GM04504 (cell line): ENCODE measurements at places on chromosomes 6 and 20.
A peak's percentile ranks its signal among the peaks of the same experiment; 100 is the strongest.

DNA sequence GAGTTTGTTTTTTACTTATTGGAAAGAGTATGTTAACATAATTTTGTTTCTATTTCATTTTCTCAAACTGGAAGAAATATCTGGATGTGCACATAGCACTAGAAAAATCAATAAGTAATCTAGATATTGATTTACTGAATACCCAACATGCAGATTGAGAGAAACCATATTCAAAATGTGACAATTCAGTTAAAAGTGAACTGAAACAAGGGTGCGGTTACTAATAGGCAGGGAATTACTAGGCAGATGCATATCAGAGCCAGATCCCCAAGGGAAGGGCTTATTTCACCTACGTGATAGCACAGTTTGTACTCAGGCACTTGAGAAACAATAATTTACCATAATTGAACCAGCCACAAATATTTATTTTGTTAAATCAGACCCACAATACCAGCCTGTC, 493.1 kb upstream of the FLRT3 start:
- no peak for DNase-seq

DNA sequence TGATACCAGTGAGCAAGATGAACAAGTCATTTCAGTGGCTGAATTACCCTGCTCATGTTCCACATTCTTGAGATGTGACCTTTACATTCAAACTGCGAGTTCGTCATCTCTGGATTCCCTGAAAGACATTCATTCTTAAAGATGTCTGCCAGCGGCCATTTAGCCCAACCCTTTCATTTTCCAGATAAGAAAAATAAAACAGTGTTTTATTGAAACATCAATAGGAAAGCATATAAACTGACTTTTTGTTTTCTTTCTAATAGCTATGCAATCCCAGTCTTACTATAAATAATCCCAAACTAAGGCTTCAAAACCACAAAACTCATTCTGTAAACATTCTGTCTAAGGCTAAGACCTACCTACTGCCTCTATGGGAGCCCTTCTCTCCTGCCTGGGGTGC, 134.0 kb downstream of the SAMD5 start:
- no peak for DNase-seq

- DNase-seq = no peak
These were observed 628.0 kb upstream of the ID4 start for GRCh38 chr6:19209202-19209601.

- no peak for DNase-seq
These were observed 39.2 kb downstream of the CDH4 start for GRCh38 chr20:61291166-61291829.

GRCh38 chr6:20708367-20709124, 174.3 kb downstream of the CDKAL1 start:
- DNase-seq = no peak

DNA sequence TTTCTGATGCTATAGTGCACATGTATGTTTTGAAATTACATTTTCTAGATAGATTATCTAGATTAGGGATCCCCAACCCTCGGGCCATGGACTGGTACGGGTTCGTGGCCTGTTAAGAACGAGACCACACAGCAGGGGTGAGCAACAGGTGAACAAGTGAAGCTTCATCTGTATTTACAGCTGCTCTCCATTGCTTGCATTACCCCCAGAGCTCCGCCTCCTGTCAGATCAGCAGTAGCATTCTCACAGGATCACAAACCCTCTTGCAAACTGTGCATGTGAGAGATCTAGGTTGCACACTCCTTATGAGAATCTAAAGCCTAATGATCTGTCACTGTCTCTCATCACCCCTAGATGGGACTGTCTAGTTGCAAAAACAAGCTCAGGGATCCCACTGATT, 10.4 kb downstream of the CEP57L1 start:
- DNase-seq = no peak

- no peak for DNase-seq
These were observed 609 bp downstream of the L3MBTL1 start for GRCh38 chr20:43508106-43508505.

DNA sequence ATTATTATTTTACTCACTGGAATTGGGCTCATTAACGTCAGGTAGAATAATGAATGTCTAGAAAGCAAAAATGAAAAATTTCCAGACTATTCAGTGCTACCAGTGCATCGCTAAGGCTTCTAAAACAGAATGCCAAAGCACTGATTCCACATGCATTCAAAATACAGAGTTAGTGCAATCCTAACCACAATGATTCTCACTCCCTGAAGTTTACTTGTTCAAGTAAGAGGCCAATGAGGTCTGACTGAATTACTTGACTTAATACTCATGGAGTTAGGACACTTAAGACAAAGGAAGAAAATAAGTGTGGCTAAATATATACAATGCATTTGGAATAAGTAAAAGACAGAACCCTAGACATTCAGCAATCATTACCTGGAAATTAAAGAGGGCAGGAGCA, 220.5 kb downstream of the PKHD1 start:
- DNase-seq = no peak

- no peak for DNase-seq
These were observed 78.2 kb upstream of the PTPRK start for GRCh38 chr6:128598571-128598970.

- no peak for DNase-seq
These were observed 42.7 kb upstream of the EZR start for GRCh38 chr6:158861686-158862381.

- DNase-seq = no peak
These were observed 1323.8 kb upstream of the EYS start for GRCh38 chr6:67030861-67031260.

- no peak for DNase-seq
These were observed 54.3 kb downstream of the UBR2 start for GRCh38 chr6:42618105-42618504.

DNA sequence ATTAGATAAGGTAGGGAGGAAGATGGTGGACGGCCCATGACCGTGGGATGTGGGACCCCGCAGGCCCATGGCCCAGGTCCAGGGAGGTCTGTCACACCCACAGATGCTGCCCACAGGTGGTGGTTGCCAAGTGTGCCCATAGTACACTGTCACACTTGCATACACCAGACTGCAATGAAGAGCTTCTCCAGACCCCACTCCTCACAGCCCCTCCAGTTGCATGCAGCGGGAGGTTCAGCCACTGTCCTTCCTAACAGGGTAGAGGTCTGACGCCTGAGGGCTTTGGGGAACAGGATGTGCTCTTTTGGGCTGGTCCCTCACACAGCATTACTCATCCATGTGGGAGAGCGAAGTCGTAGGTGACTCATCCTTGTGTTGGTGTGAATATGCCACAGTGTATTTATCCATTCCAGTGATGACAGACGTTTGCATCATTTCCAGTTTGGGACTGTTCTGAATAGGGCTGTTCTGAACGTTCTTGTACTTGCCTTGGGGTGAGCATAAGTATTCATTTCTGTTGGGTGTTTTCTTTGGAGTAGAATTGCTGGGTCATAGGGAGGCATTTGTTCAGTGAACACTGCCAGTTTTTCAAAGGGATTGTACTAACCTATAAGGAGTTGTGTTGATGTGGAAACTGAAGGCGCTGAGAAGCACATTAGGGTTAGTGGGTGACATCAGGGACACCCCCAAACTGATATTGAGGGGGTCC, 10.1 kb upstream of the PYGB start:
- peak; percentile 99 for DNase-seq

DNA sequence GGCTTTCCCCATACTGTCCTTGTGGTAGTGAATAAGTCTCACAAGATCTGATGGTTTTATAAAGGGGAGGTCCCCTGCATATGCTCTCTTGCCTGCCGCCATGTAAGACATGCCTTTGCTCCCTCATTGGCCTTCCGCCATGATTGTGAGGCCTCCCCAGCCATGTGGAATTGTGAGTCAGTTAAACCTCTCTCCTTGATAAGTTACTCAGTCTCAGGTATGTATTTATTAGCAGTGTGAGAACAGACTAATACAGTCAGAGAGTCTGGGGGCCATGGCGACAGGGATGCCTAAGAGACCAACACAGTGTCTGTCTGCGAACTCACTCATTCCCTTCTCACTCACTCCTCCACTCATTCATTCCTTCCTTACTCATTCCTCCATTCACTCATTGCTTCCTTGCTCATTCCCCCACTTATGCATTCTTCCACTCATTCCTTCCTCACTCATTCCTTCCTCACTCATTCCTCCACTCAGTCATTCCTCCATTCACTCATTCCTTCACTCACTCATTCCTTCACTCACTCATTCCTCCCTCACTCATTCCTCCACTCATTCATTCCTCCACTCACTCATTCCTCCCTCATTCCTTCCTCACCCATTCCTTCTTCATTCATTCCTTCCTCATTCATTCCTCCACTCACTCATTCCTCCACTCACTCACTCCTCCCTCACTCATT, 137.5 kb upstream of the AGPAT4 start:
- no peak for DNase-seq

GRCh38 chr6:127053032-127053874, 65.2 kb upstream of the RSPO3 start:
- DNase-seq = no peak

GRCh38 chr6:93307505-93308409, 111.6 kb downstream of the EPHA7 start:
- no peak for DNase-seq

DNA sequence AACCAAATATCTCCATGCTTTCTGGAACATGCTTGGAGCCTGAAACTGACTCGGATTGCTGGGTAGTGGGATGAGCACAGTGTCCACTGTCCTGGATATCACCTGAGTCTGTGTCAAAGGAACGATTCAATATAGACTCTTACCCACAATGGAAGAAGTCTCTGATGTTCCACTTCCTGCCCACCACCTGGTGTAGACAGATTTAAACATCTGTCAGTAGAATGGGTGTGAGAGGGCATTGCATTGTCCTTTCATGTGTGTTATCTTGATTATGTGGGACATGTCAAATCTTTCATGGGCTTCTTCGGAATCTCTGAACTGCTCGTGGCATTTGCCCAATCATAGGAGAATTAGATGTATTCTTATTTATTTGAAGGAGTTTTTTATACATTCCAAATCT, 20.8 kb downstream of the ULBP3 start:
- DNase-seq = no peak

DNA sequence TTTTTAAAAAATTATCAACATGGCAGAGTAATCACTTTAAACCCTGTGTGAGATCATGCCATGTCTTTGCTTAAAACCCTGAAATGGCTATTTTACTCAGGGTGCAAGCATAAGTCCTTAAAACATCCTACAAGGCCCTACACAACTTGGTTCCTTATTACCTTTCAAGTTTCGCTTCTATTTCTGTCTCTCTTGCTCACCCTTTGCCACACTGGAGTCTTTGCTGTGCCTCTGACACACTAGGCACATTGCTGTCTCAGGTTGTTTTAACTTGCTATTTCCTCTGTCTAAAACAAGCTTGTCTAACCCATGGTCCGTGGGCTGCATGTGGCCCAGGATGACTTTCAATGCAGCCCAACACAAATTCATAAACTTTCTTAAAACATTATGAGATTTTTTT, 55.6 kb downstream of the KIAA0408 start:
- DNase-seq = no peak

- DNase-seq = no peak
These were observed 26.4 kb upstream of the FABP7 start for GRCh38 chr6:122753000-122753687.

DNA sequence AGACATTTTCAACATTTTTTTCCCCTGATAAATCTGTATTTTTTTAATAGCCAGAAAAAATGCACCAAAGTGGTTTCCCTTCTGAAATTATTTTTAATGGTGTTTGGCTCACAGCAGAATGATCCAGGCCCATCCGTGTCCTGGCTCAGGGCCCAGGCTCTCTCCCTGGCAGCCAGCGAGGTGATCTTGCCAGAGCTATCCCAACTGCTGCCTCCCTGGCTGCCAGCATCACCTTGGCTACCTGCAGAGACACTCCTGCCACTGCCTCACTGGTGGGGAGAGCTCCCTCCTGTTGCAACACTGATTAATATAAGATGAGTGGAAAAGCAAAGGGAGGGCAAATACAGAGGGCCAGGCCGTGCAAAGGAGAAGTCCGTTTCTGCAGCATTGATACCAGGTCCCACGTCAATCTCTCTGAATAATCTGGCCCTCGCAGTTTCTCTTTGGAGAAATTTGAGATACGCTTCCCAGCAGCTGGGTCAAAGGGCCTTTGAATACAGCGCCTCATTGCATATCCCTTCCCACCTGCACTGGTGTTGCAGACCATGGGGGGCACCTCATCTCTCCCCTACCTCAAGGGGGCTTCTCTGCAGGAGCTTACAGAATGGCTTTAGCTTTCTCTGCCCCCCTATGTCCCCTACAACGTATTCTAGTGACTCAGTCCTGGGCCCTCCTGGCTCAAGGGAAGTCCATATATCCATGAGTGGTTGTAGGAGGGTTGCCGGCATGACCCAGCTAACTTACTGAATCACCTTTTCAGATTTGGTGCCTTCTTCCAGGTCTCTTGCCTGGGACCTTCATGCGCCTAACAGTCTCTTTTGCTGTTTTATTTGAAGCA, 12.8 kb upstream of the DSTN start:
- DNase-seq = no peak

DNA sequence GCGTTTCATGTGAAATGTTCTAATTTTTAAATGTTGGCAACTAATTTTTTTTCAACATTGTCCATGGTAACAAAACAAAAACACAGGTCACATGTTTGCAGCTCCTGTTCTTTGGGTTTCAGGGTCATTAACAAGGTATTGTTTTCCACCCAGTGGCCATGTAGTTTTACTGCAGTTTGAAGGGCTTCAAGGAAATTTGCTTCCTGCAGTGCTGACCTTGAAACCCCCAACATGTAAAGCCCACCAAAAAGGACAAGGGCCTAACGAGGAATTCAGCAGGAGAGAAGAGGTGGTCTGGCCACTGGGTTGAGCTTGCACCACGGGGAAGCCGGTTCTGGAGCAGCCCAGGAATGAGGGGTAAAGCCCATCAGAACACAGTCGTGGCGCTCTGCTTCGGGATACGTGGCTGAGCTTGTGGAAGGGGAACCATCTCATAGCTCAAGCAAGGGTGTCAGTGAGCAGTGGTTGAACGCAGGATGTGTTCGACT, 13.9 kb upstream of the KLHL31 start:
- DNase-seq = peak; percentile 18

DNA sequence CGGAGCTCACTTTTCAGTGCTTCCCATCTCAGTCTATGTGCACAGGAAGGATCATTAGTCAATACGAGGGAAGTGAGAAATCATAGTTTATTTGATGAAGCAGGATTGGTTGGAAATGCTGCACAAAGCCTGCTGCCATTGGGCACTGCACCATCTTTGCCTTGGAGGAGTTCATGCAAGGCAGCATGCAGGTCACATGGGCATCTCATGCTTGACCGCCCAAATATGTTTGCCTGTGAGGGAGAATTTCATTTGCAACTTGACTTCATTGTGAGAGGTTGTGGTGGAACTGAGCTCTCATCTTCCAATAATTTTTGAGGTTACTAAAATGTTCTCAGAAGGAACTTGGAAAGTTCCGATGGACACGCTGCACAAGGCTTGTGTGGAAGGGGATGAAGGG, 83.9 kb upstream of the SYNDIG1 start:
- DNase-seq = no peak

- DNase-seq = peak; percentile 95
These were observed 9.5 kb downstream of the NT5E start for GRCh38 chr6:85459224-85459901.

DNA sequence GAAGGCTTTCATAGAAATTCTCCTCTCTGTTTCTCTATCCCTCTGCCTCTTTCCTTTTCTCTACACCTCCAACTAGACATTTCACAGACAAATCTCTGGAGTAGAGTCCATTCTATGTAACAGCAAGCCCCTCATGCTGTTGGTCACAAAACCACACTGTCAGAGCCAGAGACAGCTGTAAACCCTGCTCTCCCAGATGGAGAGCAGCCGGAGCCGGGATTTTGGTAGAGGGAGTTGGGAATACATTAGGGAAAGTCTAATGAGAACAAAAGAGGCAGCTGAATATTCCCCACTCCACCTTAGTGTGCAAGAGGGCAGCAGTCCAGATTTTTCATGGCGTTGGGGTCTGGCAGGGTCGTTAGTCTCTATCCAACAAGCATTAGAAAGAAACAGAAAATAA, 68.3 kb upstream of the EDN1 start:
- no peak for DNase-seq
